ENCODE measurements at places on chromosomes 12 and 14.

DNA sequence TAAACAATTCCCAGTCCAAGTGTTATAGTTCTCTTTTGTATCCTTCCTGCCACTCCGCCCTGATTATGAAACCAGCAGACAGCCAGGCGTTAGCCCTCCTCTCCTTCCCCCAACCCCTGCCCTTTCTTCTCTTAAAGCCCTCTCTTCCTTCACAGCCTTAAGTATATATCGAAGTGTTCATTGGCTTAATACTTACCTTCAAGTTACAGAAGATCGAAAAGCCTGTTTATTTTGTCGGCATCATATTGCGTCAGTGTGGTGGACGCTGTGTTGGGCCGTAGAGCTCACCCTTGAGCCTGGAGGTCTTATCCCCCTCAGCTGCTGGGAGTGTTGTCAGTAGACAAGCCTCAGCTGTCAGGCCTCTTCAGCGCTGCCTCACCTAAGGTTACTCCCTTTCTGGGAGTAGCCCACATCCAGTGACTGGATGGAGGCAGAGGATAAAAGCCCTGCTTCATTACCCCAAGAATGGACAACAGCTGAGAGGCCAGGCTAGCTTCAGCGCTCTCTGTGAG lies 36.2 kb downstream of the CMAS start:
- DNase-seq = no peak

GRCh38 chr12:81573228-81573627 lies 185.9 kb downstream of the PPFIA2 start:
- DNase-seq = peak; percentile 11

DNA sequence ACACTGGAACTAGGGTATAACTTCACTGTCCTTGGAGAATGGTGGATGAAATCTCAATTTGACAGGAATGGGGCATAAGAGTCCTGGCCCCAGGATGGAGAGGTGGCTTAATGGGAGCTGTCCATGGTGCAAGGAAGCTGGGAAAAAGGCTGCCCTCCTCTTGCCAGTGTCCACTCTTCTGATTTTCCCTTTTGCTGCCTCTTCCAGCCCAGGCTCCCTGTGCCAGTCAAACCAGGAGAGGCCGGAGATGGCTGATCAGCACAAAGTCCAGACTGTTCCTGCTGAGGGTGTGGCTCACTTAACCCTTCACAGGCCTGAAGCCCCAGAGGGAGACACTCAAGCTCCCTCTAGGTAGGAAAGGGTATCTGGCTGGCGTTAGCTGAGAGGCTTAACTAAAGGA lies at the start of gene MYO1A:
TSS of gene MYO1A (minus strand) at position 240 of the 400 bp plus-strand sequence. CDS start 1,806 bp downstream, outside the sequence.
- no peak for DNase-seq

DNA sequence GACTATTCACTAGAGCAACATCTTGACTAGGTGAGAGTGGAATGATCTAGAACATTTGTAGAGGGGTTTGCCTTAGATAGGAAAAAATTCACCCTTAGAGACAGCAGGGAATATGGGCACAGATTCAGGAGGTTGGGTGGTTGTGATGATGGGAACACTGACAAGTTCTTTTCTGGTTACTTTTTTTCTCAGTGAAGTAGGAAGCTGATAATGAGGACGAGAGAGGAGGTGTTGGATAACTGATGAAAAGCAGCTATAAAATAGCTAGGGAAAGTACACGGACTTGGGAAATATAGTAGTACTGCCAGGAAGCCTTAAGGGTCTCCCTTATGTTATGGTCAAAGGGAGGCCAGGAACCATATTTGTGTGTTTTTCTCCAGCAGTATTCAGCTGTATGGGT lies 250.5 kb downstream of the SSPN start:
- no peak for DNase-seq

GRCh38 chr12:80187660-80188090 lies 88.3 kb downstream of the OTOGL start:
- DNase-seq = peak; percentile 41

- no peak for DNase-seq
These were observed 953 bp upstream of the NXPH4 start for GRCh38 chr12:57215668-57216013.

- DNase-seq = no peak
These were observed 112.6 kb downstream of the ADGRD1 start for GRCh38 chr12:131066207-131066885.

- no peak for DNase-seq
These were observed 10.6 kb downstream of the SDS start for GRCh38 chr12:113392988-113393579.

DNA sequence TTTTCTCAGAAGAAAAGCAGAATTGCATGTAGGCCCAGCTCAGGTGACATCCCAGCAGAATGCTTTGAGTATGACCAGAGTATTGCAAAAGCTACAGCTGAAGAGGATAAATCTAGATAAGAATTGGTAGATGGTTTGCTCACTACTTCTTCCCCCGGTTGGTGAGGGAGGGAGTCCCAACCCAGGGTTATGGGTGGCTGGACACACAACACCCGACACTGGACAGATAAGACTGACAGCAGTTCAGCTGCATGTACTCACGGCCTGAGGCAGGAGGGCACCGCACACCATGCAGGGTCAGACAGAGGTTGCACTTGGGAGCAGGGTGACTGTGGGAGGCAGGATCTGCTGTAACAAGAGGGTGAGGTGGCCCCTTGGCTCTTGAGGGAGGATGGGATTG lies 1.7 kb upstream of the CLEC4C start:
- no peak for DNase-seq

GRCh38 chr14:49310298-49310697 lies 275.9 kb downstream of the RPS29 start:
- DNase-seq = no peak

DNA sequence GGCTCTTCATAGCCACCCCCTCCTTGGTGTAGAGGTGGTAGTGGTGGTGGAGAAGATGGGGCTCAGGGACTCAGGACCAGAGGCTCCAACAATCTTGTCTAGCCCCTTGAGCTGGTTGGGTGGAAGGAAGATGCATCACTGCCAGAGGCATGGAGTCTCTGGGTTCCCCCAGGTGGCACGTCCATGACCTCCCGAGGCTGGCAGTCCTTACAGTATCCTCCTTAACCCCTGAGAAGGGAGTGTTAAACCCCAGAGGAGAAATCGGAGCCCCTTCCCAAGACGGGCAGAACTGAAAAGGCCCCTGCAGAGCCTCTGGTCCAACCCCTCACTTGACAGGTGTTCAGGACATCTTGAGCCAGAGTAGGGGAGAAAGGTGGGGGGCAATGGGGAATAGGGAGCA lies 9.1 kb downstream of the KRT83 start:
- no peak for DNase-seq
